ENCODE measurements at places on chromosomes 16 and 17.
A peak's percentile ranks its signal among the peaks of the same experiment; 100 is the strongest.

- DNase-seq, result no peak
Observed at GRCh38 chr17:4411201-4411600, 22.5 kb upstream of the SPNS3 start.

DNA sequence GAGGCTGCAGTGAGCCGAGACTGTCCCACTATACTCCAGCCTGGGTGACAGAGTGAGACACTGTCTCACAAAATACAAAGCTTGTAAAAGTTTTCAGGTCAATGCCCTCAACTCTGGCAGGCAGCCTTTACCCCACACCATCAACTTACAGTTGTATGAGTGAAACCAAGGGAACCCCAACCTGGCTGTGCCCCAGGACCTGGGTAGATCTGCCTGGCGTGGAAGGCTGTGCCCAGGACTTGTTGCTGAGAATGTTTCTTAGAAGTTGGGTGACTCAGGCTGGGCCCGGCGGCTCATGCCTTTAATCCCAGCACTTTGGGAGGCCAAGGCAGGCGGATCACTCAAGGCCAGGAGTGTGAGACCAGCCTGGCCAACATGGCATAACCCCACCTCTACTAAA, 7.8 kb downstream of the CES3 start:
- DNase-seq, result no peak

GRCh38 chr17:4425398-4425797, 8.3 kb upstream of the SPNS3 start:
- no peak for DNase-seq

DNA sequence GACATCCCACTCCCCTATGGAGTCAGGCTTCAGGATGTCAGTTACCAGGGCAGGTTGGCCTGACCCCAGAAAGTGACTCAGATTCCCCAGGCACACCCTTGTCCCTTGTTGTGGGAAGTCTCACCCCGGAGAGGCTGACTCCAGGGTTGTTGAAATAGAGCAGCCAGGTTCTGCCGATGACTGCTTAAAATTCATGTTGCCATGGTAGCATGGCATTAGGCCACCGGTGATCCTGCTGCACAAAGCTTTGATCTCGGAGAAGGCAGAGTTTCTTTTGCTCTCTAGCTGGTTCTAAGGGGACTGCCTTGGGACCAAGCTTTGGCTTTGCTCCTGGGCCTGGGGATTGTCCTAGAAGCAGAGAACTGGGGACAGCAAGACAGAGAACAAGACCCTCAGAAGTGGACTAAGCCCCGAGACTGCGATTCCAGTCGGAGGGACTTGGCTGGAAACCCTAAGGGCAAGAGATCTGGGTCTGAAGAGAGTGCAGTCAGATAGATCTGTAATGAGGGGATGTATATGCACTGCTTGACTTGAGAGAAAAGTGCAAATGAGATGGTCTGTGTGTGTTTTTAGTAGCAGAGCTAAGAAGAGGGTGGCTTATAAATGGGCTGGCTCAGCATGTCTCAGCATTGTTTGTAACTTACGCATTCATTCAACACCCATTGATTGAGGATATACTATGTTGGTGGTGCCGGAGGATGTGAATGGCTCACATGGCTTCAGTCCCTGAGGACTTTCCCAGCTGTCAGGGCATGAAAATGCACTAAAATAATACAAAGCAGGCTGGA, 106.9 kb downstream of the RGS9 start:
- DNase-seq, result no peak

DNA sequence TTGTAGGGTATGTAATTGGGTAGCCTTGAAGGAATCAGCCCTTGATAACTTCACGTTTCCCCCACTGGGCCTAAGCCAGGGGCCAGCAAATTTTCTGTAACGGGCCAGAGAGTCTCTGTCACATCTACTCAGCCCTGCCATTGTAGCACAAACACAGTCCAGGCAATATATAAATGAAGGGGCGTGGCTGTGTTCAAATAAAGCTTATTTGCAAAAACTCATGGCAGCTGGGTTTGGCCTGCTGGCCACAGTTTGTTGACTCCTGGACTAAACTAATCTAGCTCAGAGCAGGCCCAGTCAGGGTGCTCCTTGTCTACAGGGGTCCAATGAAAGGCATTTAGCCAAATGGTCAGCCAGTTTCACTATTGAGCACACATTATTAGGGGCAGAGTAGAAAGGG, 141.6 kb downstream of the CCDC182 start:
- DNase-seq, result no peak

DNA sequence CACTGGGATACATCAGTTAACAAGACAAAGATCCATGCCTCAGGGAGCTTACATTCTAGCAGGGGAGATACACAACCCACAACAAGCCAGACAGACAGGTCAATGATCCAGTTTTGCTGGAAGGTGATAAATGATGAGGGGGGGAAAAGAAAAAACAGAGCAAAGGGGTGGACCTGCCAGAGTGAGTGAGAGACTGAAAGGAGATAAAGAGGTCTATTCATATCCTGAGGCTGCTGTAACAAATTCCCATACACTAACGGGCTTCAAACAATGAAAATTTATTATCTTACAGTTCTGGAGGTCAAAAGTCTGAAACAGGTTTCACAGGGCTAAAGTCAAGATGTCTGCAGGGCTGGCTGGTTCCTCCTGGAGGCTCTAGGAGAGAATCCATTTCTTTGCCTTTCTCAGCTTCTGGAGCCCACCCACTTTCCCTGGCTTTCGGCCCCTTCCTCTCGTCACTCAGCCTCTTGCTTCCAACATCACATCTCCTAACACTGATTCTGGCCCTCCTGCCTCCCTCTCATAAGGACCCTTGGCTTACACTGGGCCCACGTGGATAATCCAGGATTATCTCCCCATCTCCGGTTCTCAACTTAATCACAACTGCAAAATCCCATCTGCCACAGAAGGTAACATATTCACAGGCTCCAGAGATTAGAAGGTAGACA, 81.5 kb downstream of the GAS7 start:
- no peak for DNase-seq

GRCh38 chr16:5438591-5438990, 341.0 kb upstream of the EEF2KMT start:
- DNase-seq, result no peak

GRCh38 chr17:4789951-4790704, 1.4 kb downstream of the GLTPD2 start:
- DNase-seq, result peak; percentile 17

GRCh38 chr16:56477096-56477878, 25.9 kb downstream of the OGFOD1 start:
- peak; percentile 70 for DNase-seq

DNA sequence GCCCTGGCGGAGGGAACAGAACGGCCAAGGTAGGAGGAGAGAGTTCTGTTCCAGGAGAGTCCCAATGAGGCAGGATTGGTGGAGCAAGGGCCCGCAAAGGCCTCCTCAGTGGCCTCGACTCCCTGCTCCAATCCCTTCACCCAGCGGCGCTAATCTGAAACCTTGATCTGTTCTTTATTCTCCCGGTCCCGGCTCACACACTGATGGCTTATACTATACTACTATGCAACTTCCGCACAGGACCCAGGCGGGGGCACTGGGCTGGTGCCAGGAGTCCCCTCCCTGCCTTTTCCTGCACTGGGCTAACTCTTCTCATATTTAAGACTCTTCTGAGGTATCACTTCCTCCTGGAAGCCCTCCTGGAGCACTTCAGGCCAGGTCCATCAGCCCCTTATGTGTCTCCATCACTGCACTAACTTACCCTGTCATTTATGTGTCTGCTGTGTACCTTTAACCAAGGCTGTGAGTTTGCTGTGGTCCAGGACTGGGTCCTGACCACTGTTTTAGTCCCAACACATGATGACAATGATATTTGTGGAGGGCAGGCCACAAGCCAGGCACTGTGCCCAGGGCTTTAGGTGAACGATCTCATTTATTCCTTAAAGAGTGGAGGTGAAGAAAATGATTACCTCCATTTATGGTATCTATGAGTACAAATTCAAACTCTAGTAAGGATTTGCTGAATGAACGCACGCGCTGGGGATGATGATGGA, 6.8 kb downstream of the CCDC102A start:
- no peak for DNase-seq

DNA sequence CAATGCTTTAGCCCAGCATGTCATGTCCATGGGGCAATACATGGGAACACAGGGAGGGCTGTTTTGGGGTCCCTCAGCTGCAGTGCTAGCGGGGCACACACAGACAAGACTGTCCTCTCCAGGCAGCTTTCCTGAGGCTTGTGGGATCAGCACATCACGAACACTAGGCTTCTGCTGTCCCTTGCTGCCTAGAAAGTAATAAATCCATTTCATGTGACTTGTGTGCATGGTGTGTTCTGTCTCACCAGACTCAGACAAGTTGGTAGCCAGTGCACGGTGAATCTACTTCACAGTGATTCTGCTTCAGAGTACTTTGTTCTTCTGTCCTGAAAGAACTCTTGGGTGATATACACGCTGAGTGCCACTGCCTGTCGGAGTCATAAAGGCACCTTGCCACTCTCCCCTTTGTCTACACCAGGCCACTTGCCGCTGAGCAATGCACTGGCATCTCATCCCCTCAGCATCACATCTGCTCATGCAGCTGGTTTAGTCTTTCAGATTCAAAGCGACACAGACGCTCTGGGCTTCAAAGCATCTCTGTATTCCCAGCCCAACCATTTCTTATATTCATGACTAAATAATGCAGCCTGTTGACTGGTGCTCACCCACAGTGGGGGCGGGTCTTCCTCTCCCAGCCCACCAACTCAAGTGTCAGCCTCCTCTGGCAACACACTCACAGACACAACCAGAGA, 95.2 kb upstream of the COX10 start:
- no peak for DNase-seq

- no peak for DNase-seq
Observed at GRCh38 chr16:69942627-69943170, 8.4 kb upstream of the CLEC18A start.

DNA sequence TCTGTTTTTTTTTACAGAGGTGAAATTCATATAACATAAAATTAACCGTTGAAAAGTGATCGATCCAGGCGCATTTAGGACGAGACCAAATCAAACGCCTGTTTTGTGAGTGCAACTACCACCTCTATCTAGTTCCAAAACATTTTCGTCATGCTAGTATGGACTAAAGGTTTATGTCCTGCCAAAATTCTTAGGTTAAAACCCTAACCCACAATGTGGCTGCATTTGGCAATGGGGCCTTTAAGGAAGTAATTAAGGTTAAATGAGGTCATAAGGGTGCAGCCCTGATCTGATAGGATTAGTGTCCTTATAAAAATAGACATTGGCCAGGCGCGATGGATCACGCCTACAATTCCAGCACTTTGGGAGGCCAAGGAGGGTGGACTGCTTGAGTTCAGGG, 32.8 kb upstream of the RCVRN start:
- no peak for DNase-seq

- DNase-seq, result no peak
Observed at GRCh38 chr17:16199093-16199492, 16.2 kb downstream of the NCOR1 start.

DNA sequence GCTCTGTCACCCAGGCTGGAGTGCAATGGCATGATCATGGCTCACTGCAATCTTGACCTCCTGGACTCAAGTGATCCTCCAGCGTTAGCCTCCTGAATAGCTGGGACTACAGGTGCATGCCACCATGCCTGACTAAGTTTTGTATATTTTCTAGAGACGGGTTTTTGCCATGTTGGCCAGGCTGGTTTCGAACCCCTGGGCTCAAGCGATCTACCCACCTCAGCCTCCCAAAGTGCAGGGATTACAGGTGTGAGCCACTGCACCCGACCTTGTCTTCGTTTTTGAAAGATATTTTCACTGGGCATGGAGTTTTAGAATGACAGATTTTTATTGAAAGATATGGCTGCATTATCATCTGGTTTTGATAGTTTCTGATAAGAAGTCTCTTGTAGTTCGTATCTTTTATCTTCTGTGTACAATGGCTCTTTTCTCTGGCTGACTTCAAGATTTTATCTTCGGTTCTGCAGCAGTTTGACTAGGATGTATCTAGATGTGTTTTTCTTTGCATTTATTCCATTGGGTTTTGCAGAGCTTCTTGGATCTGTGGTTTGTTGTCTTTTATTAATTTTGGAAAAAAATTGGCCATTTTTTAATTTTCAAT, 14.6 kb downstream of the ADGRG5 start:
- DNase-seq, result no peak

- no peak for DNase-seq
Observed at GRCh38 chr17:30360086-30360808, 18.5 kb upstream of the CPD start.

GRCh38 chr17:67642488-67642887, 75.2 kb upstream of the NOL11 start:
- DNase-seq, result no peak

DNA sequence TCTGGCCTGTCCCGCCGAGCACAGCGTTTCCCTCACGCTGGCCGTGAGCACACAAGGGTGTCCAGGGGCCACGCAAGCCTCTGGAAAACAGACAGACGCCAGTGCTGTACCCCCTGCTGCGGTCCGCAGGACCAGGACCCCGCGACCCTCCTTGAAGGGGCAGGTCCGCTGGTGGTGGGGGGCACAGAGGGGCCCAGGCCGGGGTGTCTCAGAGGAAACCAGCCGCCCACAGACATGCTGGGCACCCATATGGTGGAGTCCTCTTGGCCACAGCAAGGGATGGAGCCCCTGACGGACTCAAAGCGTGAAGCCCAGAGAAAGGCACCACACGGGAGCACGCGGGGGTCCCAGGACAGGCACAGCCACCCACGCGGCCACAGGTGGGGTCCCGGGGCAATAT, 34.4 kb downstream of the METRNL start:
- DNase-seq, result no peak

- no peak for DNase-seq
Observed at GRCh38 chr16:88377961-88378360, 4.8 kb upstream of the ZNF469 start.

DNA sequence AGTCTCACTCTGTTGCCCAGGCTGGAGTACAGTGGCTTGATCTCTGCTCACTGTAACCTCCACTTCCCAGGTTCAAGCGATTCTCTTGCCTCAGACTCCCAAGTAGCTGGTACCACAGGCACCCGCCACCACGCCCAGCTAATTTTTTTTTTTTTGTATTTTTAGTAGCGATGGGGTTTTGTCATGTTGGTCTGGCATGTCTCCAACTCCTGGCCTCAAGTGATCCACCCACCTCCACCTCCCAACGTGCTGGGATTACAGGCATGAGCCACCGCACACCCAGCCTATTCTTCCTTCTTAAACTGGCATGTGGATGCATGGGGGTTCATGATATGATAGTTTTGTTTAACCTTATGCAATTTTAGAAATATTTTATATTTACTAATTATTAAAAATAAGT, 39.4 kb upstream of the VWA3A start:
- no peak for DNase-seq

DNA sequence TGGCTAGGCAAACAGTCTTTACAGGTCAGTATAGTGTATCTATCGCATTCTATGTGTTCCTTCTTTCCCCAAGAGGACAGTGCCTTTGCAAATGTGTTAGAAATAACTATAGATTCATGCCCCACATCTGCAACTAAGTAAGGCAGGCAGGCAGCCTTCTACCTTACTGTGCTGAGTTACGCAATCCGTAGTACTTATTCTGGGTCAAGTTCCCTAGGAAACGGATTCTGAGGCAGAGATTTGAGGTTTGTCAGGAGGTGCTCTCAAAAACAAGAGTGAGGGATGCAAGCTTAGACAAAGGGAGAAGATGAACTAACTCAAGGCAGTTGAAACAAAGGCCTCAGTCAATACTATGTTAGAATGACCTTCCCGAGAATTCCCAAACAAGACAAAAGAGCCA, 12.7 kb upstream of the ANKFY1 start:
- DNase-seq, result no peak

- DNase-seq, result peak; percentile 82
Observed at GRCh38 chr17:15920758-15921239, 24.1 kb upstream of the ADORA2B start.

- DNase-seq, result no peak
Observed at GRCh38 chr17:14225254-14225980, 11.2 kb downstream of the CDRT15 start.
